ENCODE measurements at places on chromosomes 1 and 21. TPM values are rescaled to one million over a fixed set of nuclear protein-coding genes. Genes with fewer than 3 reads are reported as not detected.

ILDR2 gene
- 6.8 TPM for polyA plus RNA-seq

USP24 gene
- 29.5 TPM for polyA plus RNA-seq

MAP3K7CL gene
- not detected for polyA plus RNA-seq

PROK1 gene
- polyA plus RNA-seq: 0.54 TPM

LAD1 gene
- polyA plus RNA-seq: not detected
